ENCODE measurements at places on chromosomes 5 and 9.

- H3K27ac ChIP-seq = no peak overlapping the region
- H3K27me3 ChIP-seq = no peaks in the 10 kb centered on the region
- no peak for DNase-seq
- H3K4me3 ChIP-seq = no peak overlapping the region
- no peaks in the 10 kb centered on the region for H3K4me1 ChIP-seq
- no peaks in the 10 kb centered on the region for H3K36me3 ChIP-seq
These were observed 46.0 kb upstream of the TMEM215 start for GRCh38 chr9:32737378-32737777.

DNA sequence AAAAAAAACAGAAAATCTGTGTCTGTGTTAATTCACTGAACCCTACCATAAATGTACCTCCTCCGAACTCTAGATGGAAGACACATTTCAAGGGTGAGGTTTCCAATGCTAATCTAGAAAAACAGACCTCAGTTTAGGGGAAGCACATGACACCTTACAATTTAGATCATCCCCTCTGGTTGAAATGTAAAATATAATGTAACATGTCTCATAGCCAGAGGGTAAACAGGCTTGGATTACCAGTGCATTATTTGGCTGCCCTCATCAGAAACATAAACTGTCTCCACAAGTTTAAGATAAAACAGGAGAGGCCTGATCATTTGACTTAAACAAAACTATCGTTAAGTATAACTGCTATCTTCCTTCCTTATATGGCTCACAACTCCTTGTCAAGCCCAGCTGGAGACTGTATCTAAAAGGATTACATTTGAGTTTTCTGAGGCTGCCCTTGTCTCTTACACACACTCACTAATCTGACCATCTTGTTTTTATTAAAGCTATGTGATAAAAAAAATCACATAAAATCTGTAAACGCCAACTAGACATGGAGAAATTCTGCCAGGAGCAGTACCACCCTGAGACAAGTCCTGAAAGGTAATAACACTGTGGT lies 105.7 kb downstream of the LURAP1L start:
- H3K4me1 ChIP-seq = peaks cover 19% of the 10 kb centered on the region
- no peak overlapping the region for H3K27ac ChIP-seq
- H3K36me3 ChIP-seq = no peaks in the 10 kb centered on the region
- no peak overlapping the region for H3K4me3 ChIP-seq
- H3K27me3 ChIP-seq = no peaks in the 10 kb centered on the region

DNA sequence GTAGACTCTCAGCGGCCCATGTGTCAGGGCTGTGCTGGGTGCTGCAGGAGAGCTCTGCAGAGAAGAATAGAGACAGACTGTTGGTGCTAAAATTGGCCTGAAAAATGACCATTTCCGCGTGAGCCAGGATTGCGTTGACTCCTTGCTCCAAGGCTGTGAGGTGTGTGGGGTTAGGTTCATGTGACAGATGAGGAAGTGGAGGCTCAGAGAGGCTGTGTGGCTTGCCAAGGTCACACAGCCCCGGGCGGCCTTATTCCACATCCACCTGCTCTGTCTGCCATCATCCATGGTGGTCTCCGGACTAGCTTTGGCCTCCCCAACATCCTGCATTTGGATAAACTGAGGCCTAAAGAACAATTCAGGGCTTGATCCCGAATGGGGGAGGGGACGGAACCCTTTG lies 15.2 kb downstream of the NEK6 start:
- H3K36me3 ChIP-seq = no peaks in the 10 kb centered on the region
- H3K27ac ChIP-seq = peak overlapping the region; percentile 42
- H3K27me3 ChIP-seq = no peaks in the 10 kb centered on the region
- DNase-seq = no peak

GRCh38 chr5:169904059-169904458 lies 76.2 kb downstream of the INSYN2B start:
- H3K27ac ChIP-seq = no peak overlapping the region
- no peaks in the 10 kb centered on the region for H3K36me3 ChIP-seq
- H3K4me3 ChIP-seq = no peak overlapping the region
- no peaks in the 10 kb centered on the region for H3K4me1 ChIP-seq
- DNase-seq = no peak
- H3K27me3 ChIP-seq = no peaks in the 10 kb centered on the region

DNA sequence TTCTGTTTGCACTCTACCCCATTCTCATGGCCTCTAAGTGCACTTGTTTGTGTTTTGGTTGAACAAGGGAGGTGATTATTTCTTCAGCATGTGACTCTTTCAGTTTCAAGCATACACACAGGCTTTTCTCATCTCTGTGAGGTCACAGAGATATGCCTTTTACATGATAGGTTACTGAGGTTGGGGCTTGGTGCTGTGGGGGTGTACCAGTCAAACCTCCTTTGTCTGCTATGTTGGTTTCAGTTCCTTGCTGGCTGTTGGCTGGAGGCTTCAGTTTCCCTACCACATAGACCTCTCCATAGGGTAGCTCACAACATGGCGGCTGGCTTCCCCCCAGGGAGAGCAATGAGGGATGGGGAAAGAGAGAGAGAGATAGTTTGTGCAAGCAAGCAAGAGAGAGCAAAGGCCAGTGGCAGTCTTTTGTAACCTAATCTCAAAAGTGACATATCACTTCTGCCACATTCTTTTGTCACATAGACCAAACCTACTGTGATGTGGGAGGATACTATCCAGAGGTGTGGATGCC lies 96.7 kb upstream of the SEMA6A start:
- peaks cover 15% of the 10 kb centered on the region for H3K4me1 ChIP-seq
- no peak for DNase-seq
- no peak overlapping the region for H3K4me3 ChIP-seq
- no peaks in the 10 kb centered on the region for H3K27me3 ChIP-seq

- H3K4me1 ChIP-seq = no peaks in the 10 kb centered on the region
- H3K4me3 ChIP-seq = no peak overlapping the region
- no peak for DNase-seq
- H3K27me3 ChIP-seq = no peaks in the 10 kb centered on the region
- H3K27ac ChIP-seq = no peak overlapping the region
- no peaks in the 10 kb centered on the region for H3K36me3 ChIP-seq
These were observed 138.1 kb downstream of the EMB start for GRCh38 chr5:50302815-50303490.

DNA sequence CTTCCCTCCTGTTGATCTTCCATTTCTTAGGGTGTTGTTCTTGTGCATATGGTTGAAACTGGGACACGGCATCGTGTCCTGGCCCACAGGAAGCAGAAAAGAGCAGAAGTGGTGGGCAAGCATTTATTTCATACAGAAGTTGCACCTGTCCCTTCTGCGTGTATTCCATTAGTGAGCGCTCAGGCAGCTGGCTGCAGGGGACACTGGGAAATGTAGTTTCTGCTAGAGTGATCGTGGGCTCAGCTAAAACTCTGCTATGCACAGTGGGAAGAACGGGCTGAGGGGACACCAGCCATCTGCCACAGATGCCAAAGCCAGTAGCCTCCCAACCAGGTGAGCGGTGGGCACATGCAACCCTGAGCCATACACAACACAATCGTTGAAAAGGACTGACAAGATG lies 57.4 kb upstream of the ASS1 start:
- H3K27me3 ChIP-seq = peaks cover 17% of the 10 kb centered on the region
- no peak for DNase-seq
- H3K4me3 ChIP-seq = no peak overlapping the region
- H3K27ac ChIP-seq = no peak overlapping the region
- H3K4me1 ChIP-seq = no peaks in the 10 kb centered on the region

All from suprapubic skin (tissue), 4 donors.